Colonic mucosa (tissue), 4 donors: ENCODE measurements at places on chromosomes 12 and 14.
A peak's percentile ranks its signal among the peaks of the same experiment; 100 is the strongest.

DNA sequence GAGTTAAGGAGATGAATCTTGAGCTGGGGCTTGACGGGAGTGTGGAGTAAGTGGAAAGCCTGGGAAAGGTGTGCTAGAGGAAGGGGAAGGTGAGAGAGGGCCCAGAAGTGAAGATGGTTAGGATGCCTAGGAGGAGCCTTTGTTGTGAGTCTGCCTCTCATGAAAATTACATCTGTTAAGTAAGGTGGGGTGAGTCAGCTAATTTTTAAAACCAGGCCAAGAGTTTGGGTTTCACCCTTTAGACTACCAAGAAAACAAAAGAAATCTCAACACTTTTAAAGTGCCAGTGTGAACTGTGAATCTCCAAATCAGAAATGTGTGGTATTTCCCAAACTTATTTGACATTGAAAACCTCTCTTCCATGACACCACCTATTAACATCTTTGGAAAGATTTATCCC, 185.2 kb downstream of the CRADD start:
- no peak for DNase-seq

DNA sequence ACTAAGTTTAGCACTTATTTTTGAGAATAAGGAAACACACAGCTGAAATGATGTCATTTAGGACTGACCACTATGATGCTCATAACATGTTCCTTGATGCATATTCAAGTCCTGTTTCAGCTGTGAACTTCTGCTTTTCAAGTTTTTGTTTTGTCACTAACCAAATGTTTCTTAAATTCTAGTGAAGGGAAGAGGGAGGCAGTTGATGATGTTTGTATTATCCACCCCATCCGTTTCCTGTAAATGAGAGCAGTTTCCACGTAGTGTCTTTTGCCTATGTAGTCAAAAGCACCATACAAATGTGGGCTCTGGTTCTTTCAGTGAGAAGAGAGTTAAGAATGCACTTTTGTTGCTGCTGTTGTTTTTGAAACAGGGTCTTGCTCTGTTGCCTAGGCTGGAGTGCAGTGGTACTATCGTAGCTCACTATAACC, 491.8 kb downstream of the PCNX1 start:
- no peak for DNase-seq

DNA sequence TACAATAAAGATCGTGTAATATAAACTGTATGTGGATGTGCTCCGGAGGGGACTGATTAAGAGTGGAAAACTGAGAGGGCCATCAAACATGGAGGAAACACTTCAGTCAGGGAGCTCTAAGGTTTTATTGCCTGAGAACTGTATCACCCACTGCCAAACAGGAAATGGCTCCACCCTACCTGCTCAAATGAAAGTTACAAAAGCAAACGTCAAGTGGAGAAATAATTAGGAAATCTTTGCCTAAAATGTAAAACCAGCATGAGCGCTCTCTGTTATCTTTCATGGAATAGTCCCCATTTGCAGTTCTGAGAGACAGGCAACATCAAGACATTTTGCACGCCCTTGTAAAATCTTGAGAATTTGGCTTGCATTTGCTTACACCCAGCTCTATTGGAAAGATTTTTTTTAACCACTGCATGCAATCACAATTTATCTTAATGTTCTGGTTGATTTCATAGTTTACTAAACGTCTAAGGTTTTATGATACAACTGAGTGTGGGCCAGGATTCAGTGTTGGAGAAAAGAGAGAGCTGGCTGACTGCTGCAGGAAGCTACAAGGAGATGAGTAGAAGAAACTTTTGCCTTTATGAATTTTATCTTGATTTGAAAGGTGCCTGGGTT, 344.0 kb upstream of the PRICKLE1 start:
- no peak for DNase-seq

- no peak for DNase-seq
Observed at GRCh38 chr14:56244138-56244789, 126.1 kb downstream of the PELI2 start.

GRCh38 chr12:29639893-29640495, 142.5 kb upstream of the OVCH1 start:
- DNase-seq: no peak

DNA sequence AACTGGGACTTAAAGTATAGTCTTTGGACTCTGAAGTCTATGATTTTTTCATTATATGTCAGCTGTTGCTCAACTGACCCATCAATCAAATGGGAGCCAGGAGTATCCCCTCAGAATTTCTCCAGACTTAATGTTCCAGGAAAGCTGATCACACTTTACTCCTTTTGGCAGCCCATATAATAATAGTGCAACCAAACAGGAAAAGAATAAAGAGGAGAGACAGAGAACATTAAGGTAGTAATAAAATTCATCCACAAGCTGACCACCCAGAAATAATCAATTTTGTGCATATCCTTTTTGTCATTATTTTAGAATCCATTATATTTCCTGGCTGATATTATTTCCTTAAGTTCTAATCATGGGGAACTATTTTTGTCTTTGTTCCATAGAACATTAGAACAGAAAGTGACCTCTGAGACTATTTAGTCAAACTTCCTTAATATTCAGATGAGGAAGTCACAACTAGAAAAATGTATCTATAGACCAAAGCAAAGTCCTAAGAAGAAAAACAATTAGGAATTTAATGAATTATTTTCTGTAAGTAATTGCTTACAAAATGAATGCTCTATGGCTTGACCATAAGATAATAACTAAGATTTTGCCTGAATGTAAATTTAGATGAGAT, 238.1 kb upstream of the SEL1L start:
- no peak for DNase-seq

GRCh38 chr12:92224685-92225331, 79.2 kb upstream of the BTG1 start:
- DNase-seq: no peak

GRCh38 chr12:104154806-104155205, 16.8 kb upstream of the NFYB start:
- no peak for DNase-seq

DNA sequence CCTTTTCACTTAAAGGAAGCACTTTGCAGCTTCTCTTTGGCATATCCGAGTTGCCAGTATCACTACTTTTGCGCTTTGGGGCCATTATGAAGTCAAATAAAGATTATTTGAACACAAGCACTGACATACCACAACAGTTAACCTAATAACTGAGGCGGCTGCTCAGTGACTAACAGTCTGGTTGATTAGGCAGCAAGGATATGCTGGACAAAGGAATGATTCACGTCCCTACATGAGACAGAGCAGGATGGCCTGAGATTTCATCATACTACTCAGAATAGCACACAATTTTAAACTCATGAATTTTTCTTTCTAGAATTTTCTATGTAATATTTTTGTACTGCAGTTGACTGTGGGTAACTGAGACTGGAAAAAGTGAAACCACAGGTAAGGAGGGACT, 56.9 kb upstream of the E2F7 start:
- DNase-seq: no peak

GRCh38 chr12:14714437-14714836, 18.0 kb upstream of the GUCY2C start:
- DNase-seq: no peak

DNA sequence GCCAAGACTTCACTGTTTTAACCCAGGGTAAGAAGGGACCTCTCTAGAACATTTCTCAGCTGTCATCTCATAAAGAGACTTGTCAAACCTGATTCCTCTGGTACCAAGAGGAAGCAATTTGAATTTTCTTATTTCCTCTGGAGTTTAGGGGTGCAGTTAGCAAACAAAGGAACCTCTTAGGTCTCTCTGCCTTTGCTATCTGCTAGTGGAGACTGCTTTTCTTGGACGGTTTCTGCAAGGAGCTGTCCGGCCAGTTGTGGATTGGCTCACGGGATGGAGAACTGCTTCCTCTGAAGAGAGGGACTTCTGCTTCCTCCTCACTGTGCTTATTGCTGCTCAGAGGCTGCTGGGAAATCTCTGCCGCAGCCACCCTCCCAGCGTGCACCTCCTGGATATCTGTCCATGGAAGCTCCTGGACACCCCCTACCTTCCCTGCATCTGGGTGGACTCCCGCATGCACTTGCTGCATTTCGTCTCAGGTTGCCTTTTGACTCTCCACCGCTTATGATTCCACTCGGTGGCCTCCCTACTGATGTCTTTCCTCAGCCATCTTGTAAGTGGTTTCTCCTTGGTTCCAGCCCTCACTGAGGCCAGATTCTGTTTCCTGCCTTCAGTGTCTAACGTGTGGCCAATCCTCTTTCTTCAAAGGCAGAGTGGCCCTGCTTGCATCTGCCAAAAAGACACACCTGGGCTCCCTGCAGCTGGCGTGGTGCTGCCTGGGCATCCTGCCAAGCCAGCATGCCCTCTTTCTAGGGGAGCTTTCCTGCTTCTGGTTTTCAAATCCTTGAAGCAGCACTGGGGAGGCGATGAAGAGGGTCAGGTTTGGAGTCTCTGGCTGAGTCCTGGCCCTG, 187.3 kb downstream of the CHST11 start:
- no peak for DNase-seq

DNA sequence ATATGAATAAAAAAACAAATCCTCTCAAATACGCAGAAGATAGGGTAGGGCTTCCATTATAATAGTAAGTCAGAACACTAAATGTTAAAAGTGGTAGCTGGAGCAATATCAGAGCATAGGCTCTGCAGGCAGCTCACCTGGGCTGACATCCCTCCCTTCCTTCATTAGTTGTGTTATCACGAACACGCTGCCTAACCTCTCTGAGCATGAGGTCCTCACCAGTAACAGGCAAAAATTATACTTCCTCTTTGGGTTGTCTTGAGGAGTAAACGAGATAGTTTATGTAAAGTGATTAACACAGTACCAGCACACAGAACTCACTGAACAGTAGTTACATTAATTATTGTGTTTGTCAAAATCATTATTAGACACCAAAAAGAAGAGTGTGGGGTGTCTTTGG, 154.3 kb downstream of the STXBP6 start:
- no peak for DNase-seq

GRCh38 chr12:53195516-53196420, 11.3 kb downstream of the ITGB7 start:
- no peak for DNase-seq

DNA sequence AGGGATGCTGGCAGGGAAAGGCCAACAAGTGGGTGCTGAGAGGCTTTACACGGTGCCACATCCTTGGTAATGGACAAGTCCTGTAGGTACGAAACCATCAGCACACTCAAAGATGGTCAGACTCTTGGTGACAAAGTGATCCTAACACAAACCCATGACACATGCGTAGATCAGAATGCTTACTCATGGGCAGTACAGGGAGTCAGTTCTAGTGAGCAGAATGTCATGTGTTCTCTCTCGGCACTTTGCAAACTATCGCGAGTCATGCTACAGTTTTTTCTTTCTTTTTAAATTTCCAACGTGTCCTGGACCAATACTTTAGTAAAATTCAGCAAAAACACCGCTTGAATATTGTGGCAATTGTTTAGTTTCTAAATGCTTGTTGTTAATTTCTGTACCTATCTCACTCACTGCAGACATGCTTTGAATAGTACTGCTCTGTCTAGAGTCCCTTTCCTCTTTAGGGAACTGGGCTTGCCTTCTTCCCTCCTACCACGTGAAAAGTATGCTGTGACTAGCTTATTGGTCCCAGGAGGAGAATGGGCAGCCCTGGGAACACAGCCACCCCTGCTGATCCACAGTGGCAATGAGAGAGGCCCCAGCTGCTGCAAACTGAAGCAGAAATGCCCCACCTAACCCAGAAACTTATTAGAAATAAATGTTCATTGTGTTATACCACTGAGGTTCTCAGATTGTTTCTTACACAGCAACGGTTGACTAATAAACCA, 62.4 kb downstream of the UBR7 start:
- no peak for DNase-seq

GRCh38 chr14:20429801-20430669, 5.9 kb downstream of the KLHL33 start:
- DNase-seq: peak; percentile 58

DNA sequence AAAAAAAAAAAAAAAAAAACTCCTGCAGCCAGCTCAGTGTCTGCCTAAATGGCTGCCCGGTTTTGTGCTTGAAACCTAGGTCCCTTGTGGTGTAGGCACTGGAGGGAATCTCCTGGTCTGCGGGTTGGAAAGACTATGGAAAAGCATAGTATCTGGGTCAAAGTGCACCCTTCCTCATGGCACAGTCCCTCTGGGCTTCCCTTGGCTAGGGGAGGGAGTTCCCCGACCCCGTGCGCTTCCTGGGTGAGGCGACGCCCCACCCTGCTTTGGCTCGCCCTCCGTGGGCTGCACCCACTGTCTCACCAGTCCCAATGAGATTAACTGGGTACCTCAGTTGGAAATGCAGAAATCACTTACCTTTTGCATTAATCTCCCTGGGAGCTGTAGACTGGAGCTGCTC, 14.3 kb downstream of the PTCSC3 start:
- DNase-seq: peak; percentile 22

DNA sequence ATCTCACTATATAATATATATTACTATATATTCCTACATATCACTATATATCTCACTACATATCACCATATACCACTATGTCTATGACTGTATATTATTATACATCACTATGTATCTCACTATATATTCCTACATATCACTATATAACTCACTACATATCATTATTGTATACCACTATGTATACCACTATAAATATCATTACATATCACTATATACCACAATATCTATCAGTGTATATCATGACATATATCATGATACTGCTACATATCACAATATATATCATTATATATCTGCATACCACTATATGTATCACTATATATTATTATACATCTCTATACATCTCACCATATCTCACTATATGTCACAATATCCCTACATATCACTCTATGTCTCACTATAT, 121.5 kb downstream of the ASCL4 start:
- DNase-seq: no peak

DNA sequence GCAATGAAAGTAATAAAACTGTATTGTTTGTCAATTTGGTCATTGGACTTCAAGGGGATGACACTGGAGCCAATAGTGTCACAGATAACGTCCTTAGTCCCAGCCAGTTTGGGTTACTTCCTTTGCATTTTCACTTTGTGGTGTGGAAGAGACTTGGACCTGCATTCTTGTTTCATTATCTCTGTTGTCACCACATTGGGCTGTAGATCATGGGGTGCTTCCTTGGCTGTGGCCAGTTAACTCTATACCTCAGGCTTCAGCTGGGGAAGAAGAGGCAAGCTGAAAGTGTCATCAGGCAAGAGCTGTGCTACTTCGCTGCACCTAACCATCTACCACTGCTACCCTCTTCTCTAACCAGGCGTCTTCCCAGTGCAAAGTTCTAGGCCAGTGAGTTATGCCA, 15.1 kb upstream of the CISTR start:
- DNase-seq: no peak

DNA sequence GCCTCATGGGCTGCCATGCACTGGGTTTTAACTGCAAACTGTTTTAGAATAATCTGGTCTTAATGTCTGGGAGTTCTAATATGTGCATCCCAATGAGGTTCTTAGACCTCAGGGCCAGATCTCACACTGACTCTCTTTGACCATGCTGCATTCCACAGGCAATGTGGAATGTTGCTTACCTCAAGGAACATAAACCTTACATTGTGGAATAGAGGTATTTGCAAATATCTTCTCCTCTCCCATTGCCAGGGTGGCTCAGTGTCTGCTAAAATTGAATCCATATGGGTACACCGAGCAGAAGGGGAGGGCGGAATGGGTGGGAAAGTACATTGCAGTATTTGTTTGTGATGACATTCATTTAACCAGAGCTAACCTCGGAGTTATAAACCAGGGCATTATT, 78.6 kb downstream of the CHST11 start:
- no peak for DNase-seq
